ENCODE measurements at places on chromosomes 13 and 19.

- no peak for DNase-seq
These were observed 207.8 kb downstream of the DCLK1 start for GRCh38 chr13:35923347-35923746.

GRCh38 chr19:58535857-58536256, 8.0 kb upstream of the TRIM28 start:
- no peak for DNase-seq

GRCh38 chr13:35979361-35979951, 151.7 kb downstream of the DCLK1 start:
- no peak for DNase-seq

GRCh38 chr13:67306742-67307141, 76.6 kb upstream of the PCDH9 start:
- no peak for DNase-seq

DNA sequence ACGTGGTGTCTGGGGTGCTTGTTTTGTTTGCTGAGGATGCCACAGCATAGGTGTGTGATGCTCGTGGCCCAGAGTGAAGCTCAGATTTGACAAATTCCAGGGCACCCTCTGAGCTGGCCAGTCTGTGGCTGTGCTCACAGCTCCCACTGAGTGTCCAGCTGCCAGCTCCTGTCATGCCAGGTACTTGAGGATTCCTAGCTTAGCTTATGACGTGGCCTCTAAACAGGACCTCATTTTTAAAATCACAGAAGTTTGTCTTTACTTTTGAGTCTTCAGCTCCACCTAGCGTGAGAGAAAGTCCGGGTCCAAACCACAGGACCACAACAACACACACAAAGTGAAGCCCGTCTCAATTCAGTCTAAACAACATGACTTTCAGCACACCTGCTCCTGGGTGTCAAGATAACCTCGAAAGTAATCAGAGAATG, 117.3 kb downstream of the RAB20 start:
- no peak for DNase-seq

DNA sequence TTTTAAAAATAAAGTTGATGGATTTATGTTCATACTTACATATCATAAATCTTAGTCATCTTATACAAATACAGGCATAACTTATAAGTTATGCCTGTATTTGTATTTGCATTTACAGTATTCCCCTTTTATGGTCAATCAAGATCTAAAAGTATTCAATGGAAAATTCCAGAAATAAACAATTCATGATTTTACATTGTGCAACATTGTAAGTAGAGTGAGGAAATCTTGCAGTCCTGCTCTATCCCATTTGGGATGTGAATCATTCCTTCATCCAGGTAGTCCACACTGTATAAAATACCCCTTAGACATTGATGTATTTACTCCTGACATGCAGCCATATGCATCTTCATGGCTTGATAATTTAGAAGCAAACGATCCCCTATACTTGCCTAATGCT, 795.3 kb downstream of the SLITRK1 start:
- no peak for DNase-seq

DNA sequence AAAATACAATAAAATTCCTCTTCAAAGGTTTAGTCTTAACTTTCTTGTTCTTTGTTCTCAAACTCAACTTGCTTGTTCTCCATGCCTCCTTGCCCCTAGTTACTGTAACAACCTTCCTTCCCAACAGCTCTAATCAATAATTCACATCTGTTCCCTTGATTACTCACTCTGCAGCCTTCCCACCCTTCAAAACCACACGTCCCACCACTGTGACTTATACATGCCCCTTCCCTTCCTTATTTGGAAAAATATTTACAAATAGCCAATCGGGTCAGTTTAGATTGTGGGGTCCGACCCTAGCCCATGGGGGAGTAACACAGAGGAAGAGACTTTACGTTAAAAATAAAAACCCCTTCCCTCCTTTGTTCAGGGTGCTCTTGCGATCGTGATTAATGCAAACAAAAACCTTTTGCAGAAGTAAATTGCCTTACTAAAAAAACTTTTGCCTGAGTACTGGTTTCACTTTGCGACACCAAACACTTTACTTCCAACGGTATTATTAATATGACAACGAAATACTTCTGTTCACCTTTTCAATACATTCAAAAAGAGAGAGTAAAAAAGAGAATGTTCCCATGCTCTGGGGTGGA, 512 bp upstream of the ZNF93 start:
- DNase-seq = no peak

DNA sequence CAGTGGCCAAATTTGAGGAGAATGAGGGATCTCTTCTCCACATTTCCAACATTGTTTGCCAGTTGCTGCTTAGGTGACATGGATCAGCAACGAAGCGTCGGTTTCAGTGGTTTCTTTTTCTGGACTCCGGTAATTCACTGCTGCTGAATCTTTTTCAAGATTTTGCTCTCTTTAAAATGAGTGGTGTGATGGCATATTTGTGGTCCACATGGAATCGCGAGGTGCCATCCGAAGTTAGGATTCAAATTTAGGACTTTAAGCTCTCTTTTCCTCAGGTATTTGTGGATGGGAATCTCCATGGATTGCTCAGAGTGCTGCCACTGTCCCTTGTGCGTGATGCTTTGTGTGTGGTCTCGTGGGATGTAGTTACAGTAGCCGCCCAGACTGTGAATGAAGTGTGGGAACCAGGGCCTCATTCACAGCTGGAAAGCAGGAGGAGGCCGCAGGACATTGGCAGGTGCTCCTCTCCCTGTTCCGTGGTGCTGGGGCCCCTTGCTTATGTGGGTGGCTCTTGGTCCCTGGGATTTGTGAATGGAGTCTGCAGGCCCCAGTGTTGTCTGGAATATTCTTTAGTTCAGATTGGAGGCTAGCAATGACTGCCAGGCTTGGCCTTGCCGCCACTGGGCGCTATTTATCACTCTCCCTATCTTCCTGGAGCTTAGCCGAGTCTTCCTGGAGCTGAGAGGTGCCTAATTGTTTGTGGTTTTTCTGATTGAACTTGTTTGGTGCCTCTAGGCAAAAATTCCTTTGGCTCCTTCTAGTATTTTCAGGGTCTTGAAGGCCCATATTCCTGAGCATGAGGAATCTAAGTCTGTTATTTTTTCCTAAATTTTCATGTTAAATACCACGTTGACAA, 1.5 kb downstream of the ILF3 start:
- no peak for DNase-seq

- DNase-seq = peak; percentile 88
These were observed 157.2 kb downstream of the TM9SF2 start for GRCh38 chr13:99658261-99658991.

DNA sequence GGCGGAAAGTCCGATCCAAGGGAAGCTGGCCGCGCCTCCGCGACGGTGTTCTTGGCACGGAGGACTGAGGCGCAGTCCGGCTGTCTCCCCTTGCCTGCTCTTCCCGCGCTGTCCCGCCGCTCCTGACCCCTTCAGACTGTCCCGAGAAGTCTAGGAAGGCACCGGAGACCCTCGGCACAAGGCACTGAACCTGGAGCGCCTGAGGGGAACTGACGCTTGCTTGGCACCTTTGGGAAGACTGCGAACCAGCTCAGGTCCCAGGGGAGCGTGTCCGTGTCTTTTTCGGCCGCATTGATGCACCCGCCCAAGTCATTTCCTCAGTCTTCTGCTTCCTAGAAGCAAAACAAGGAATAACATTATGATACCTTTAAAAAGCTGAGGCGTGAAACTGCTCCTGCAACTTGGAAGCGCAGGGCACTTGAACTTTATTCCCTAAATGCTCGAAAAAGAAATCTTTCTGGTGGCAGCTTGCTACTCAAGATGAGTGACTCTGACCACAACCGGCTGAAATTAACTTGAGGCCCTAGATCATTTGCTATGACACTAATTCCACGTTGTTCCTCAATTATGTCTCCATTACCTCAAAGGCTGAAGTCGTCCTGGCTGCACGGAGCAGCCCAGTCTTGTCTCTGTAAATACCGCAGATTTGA, 735 bp upstream of the FLT1 start:
- no peak for DNase-seq

DNA sequence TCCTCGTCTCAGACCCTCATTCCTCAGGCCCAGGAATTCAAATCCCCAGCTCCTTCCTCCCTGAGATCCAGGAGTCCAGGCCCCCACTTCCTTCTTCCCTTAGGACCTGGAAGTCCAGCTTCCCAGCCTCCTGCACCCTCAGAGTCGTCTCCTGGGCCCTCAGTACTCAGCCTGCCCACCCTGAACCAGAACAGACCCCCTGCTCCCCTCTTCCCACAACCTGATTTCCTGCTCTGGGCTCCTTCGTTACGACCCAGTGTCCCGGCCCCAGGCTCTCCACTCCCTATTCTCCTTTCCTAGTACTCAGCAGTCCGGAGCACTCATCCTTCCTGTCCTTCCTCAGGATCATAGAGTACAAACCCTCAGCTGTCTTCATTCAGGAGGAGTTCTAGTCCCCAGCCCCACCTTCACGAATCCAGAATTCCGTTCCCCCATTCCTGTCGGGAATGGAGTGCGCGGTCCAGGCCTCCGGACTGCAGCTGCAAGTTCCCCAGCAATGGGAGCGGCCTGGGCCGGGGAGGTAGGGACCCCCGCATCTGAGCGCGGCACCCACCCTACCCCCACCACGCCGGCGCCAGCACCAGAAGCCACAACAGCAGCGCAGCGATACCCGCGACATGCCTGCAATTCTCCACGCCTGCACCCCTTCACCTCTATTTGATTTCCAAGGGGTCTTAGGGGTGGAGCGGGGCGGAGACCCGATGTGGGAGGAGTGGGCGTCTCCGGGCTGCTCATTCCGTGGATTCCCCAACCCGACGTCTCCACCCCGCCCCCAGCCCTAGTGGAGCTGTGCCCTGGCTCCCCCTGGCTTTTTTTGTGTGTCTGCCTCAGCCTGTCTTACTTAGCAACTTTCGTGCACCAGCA, 12.7 kb downstream of the EGLN2 start:
- peak; percentile 84 for DNase-seq

DNA sequence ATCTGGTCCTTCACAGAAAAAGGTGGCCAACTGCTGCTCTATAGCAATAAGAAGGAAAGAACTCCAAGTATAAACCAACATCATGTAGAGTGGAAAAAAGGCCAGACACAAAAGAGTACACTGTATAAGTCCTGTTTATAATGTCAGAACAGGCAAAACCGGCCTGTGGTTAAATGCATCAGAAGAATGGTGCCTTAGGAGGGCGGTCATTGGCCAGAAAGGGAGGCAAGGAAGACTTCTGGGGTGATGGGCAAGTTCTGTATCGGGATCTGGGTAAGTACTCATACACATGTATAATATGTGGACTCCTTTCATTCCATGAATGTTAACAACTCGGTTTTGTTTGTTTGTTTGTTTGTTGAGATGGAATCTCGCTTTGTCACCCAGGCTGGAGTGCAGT, 4.1 kb downstream of the ETHE1 start:
- no peak for DNase-seq

DNA sequence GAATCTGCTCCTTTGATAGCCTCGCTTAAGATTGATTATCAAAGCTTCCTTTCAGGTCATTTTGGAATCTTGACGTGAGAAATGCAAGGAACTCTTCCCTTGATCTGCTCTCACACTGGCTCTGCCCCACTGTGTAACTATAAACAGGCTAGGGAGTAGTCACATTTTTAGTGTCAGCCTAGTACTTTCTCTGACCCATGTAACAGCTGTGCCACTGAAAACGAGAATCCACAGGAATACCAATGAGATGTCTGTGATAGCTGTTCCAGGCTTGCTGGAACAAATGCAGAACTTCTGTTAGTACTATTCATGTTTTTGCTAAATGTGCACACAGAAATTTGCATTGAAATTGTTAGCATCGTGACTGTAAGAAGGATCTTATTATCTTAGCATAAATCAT, 221.3 kb downstream of the MYO16 start:
- no peak for DNase-seq

DNA sequence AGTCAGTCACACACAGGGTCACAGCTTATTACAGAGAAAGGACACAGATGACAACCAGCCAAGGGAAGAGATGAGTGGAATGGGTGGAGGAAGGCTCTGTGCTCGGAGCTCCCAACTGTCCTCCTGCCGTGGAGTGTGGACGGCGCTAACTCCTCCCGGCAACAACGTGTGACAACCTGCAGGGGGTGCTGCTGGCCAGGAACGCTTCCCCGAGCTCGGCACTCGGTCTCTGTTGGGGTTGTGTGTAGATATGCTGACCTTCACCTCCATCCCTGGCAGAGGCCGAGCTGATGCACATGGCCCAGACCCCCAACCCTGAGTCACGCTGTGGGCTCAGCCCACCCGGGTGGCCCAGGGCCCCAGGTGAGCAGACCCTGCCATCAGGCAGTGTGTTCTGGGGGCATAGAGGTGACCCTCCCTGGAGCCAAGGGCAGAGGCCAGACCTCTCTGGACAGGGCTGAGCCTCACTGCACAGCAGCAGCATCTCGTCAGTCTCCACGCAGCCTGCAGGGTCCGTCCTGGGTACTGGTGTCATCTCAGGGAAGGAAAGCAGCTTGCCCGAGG, 14.1 kb downstream of the ZNF444 start:
- DNase-seq = no peak

DNA sequence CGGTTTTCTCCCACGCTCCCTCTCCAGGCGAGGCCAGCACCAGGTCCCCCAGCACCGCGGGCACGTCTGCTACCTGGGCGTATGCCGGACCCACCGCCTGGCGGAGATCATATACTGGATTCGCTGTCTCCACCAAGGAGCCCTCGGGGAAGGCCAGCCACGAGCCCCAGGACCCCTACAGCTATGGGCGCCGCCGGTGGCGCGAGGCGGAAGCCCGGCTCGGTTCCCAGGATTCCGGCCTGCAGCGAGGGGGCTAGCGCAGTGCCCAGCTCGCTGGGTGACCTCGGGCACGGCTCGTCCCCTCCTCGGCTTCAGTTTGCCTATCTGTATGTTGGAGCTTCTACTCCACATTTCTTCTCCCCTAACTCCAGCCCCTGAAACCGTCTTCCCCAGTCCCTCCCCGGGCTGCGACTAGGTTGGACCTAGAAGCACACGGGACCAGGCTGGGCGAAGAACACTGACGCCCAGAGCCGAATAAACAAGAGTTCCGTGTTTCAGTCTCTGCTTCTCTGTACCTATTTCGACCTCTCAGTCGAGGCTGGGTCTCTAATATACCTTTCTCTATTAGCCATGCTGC, 749 bp upstream of the CPT1C start:
- no peak for DNase-seq

GRCh38 chr19:2362970-2363300, 2.9 kb downstream of the TMPRSS9 start:
- no peak for DNase-seq

DNA sequence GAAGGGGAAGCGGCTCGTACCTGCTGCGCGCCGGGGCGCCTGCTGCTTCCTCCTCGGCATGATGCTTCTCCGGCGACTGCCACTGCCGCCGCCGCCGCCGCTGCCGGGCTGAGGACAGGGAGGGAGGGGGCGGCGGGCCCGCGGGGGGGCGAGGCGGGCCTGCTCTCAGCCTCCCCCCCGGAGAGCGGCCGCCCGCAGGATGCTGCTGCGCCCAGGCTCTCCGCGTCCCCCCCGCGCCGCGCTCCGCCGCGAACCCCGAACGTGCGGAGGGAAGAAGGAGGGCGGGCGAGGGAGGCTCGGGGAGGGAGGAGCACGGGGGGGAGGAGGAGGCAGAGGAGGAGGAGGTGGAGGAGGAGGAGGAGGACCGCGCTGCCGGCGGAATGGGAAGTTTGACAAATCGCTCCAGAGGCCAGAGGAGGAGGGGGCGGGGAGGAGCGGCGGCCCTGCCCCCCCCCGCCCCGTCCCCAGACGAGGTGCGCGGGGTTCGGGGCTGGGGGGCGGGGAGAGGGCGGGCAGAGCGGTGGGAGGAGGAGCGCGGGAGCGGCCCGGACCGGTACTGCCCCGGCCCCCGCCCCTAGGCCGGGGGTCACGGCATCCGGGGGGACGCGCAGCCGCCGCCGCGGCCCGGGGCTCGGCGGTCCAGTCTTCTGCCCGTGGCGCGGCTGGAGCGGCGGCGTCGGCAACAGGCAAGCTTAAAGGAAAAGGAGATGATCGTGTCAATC, at the start of gene TSHZ3:
Gene TSHZ3 (minus strand): TSS at position 277 of the 722 bp plus-strand sequence. CDS start 217 bp downstream, at position 60.
- peak; percentile 91 for DNase-seq
